ENCODE measurements at places on chromosomes 5 and 9.

DNA sequence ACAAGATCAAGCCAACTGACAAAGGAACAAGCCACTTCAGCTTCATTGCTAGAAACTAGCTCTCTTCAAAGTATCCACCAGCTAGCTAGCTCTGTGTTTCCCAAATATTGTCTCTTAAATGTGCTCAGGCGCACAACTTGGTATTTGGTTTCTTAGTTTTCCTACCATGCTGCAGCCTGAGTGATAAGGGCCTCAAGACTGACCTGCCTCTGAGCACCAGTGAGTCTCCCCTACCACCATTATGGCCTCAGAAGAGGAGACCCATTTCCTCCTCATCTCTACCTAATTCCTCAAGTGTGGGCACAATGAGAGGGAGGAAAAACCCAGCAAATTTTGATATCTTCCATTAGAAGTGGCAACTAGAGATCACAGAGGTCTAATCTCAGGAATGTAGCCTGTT, 34.6 kb upstream of the KIF2A start:
- no peak for DNase-seq

DNA sequence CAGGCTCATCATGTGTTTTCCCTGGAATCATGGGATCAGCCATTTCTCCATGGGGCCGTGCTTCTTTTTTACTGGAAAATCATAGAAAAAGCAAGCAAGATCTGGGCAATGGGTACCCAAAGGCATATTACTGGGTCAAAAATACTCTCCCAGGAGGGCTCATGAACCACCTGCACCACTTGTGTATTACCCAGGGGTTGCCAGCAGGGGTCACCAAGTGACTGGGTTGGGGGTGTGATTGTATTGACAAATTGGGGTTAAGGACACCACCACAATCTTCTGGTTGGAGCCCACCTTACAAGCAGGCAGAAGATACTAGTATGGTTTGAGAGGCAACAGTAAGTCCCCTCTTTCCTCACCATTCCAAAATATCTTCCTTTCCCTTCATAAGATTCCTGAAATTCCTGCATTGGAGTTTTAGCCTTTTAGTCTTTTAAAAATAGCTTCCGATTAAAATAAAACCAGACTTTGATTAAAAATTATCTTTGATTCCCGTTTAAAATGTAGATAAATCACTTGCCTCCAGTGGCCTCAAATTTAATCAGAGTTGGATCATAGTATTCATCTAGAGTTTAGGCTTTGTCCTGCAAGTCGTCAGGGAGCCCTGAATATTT, 603.3 kb downstream of the KIF4B start:
- DNase-seq, result peak; percentile 16

DNA sequence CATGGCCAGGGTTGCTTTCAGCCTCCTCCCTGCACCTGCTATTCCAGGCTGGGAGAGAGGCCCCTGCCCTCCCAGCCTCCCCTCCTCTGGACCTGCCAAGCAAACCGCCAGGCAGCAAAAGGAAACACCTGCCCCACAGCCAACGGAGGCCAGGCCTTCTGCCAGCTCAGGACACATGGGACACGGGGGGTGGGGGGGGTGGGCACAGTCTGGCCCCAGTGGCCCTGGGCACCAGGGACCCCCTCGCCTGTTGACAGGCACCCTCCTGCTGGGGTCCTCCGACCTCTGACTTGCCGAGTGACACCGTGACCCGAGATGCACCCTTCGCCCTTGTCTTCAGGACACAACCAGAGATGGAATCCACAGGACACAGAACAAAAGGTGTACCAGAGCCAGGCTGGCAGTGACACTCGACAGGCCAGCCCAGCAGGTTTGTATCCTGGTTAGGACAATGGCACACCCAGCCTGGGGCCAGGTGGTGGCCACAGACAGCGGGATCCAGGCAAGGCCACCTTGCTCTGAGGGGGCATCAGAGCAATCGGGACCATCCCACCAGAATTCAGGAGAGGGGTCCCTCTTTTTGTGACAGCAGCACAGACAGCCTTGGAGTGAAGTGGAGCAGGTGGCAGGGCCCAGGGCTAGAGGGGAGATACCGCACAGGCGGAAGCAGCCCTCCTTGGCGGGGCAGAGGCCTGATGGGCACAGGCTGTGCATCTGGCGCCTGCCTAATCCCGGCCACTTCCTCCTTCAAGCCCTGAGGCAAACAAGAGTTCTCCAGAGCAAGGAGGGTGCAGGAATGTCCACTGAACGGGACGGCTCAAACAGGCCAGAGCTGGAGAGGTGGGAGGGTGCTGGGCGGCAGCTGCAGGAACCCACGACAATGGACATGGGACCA, 1.3 kb upstream of the TMEM210 start:
- no peak for DNase-seq

GRCh38 chr5:20832204-20833080, 844.4 kb upstream of the CDH18 start:
- DNase-seq, result no peak

- peak; percentile 67 for DNase-seq
Measured at GRCh38 chr5:37665272-37665671, 174.6 kb downstream of the GDNF start.

- DNase-seq, result no peak
Measured at GRCh38 chr5:122083535-122083934, 5.5 kb upstream of the LOX start.

Measured in AG10803 (cell line).